ENCODE measurements at places on chromosomes 13 and 19.

DNA sequence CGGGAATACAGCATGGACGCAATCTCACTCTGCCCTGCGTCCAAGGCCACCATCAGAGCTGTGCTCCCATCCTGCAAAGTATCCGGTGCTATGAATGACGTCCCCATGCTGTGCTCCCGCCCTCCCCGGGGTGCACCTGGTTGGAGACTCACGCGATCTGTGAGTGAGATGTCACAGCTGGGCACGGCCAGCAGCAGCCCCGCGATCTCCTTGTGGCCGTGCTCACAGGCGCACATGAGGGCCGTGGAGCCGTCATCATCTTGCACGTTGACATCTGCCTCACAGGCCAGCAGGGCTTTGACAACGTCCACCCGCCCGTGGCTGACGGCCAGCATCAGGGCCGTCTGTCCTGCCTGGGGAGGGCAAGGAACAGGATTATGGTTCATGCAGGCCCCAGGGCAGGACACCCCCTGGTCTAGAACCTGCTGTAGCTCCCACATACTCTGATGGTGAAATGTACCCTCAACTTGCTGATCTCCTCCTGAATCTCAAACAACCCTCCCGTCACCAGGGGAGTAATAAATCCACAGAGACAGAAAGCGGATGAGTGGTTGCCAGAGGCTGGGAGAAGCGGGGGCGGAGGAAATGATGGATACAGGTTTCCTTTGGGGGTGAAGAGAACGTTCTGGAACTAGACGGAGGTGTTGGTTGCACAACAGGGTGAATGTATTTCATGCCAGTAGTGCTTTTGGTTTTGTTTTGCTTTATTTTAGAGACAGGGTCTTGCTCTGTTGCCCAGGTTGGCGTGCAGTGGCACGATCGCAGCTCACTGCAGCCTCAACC lies 14.5 kb upstream of the SPC24 start:
- no peak for DNase-seq

- DNase-seq = no peak
Observed at GRCh38 chr19:16527971-16528521, 14.2 kb downstream of the CHERP start.

GRCh38 chr13:113536461-113537110 lies 46.1 kb upstream of the DCUN1D2 start:
- DNase-seq = no peak

GRCh38 chr13:98916403-98916802 lies 61.5 kb downstream of the DOCK9 start:
- no peak for DNase-seq

- no peak for DNase-seq
Observed at GRCh38 chr13:49082653-49083536, 107.2 kb downstream of the FNDC3A start.

GRCh38 chr13:74675182-74675581 lies 541.0 kb upstream of the KLF12 start:
- no peak for DNase-seq

GRCh38 chr19:1647501-1648458 lies 4.6 kb downstream of the TCF3 start:
- no peak for DNase-seq
